Spinal cord (tissue), 10 donors: ENCODE measurements at places on chromosomes 13 and 19. TPM values are rescaled to one million over a fixed set of nuclear protein-coding genes. Genes with fewer than 3 reads are reported as not detected.

GRCh38 chr13:97724450-97724849 is 229.0 kb upstream of the IPO5 start:
- no peak for DNase-seq

DNA sequence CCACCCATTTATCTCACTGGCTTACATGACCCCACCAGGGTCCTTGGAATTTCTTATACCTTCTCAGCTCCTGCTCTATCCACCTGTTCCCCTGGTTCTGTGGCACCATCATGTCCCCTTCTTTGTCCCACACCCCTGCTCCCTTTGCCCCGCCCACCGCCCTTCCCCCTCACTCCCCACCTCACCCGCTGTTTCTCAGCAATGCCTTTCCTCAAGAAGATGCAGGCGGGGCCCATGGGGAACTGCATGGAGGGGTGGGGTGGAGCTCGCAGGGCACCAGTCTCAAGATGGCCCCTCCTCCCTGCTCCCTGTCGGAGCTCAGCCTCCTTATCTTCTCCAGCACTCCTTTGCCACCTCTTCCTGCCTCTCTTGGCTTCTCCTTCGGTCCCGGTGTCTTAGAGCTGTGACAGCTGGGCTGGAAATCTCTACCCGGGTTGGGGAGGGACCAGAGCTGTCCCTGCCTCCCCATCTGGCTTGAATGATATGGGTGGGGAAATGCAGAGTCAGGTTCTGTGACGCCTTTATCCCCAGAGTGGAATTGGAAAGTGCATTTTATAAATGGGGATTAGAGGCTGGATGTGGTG is at the start of gene CABP5:
CABP5 (minus strand) TSS at position 405 of the 584 bp plus-strand sequence; CDS start at position 248, 157 bp downstream.
- DNase-seq = no peak

DNA sequence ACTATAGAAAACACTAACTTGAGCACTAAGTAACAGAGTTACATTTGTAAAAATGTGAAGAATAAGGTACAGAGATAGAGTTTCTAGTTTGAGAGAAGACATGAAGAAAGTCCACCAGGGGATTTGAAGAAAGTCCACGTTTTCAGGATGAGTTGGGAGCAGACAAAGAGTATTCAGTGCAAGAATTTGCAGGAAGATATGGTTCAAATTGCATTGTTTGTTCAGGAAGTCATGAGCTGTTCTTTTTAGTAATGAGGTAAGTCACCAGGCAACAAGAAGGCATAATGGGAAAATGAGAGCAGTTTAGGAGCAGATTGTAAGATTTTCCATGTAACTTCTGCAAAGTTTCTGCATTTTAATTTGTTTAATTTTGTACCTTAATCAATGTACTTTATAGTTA is 618.0 kb downstream of the DACH1 start:
- DNase-seq = no peak

GRCh38 chr13:106118996-106119395 is 416.5 kb downstream of the EFNB2 start:
- no peak for DNase-seq

GRCh38 chr13:63381078-63381859 is 1965.6 kb upstream of the PCDH20 start:
- DNase-seq = no peak

- DNase-seq = no peak
Measured at GRCh38 chr19:50932690-50933083, 20.2 kb downstream of the KLK5 start.

The NLRP4 gene
- not detected for total RNA-seq
